ENCODE measurements at places on chromosomes 7 and 10. TPM values are rescaled to one million over a fixed set of nuclear protein-coding genes. Genes with fewer than 3 reads are reported as not detected.

PGAM1 gene
- total RNA-seq: 65.8 TPM

HTR5A gene
- total RNA-seq: not detected

HILPDA gene
- 4.5 TPM for total RNA-seq

RGR gene
- total RNA-seq: not detected

CPN1 gene
- total RNA-seq: not detected

- no peak overlapping the region for H3K27ac ChIP-seq
- H3K36me3 ChIP-seq: no peaks in the 10 kb centered on the region
- H3K4me3 ChIP-seq: peak overlapping the region; percentile 67
- peaks cover 20% of the 10 kb centered on the region for H3K4me1 ChIP-seq
Observed at GRCh38 chr7:102288285-102288930, 1.7 kb downstream of the SH2B2 start.

DNA sequence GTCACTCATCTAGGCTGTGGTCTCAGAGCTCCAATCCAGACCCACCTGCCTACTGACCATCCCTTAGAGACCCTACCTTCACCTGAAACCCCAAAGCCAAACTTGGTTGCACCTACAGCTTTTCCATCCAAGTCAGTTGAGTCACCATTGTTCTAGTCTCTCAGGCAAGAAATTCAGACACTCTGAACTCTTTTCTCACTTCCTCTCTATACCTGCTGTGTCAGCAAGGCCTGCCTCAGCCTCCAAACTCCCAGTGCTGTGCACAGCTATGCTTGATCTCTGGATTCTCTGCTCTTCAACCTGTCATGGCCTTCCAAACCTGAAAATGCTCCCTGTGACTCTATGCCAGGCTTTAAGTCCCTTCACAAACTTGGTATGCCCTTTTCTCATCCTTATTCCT lies 47.4 kb upstream of the MTURN start:
- no peaks in the 10 kb centered on the region for H3K4me1 ChIP-seq
- no peak overlapping the region for H3K4me3 ChIP-seq
- no peak for DNase-seq
- no peaks in the 10 kb centered on the region for H3K36me3 ChIP-seq

DNA sequence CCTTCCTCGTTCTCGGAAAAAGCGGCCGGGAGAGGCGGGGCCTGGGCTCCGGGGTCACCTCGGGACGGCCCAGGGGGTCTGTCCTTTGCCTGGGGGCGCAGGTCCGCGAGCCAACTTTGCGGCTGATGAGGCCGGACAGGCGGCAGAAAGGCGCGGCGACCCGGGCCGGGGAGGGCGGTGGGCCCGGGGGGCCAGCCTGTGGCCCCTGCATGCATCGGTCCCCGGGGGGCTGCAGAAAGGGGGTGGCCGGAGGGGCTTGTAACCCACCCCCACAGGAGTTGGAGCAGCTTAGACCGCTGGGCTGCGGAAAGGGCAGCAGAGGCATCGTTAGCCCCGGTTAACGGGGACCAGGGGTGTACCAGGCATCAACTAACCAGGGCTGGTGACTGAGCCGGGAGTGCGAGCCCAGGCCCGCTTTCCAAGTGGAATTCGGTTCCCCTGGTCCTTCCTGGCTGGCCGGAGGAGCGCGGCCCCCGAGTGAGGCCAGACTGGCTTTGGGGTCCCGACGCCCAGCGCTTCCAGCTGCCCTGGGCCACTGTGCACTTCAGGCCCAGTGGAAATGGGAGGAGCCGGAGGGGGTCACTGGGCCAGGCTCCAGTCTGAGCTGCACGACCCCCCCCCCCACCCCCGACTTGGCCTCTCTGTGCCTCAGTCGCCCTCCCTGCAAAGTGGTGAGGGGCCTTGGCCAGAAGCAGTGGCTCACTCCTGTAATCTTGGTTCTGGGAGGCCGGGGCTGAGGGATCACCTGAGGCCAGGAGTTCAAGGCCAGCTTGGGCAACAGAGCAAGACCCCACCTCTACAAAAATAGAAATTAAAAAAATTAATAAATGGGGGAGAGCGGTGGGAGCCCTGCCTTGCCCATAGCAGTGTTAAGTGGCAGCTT lies 919 bp downstream of the SLC29A4 start:
- no peaks in the 10 kb centered on the region for H3K36me3 ChIP-seq
- no peak for DNase-seq
- H3K4me3 ChIP-seq: no peak overlapping the region

GRCh38 chr10:66786709-66787108 lies 139.1 kb upstream of the LRRTM3 start:
- no peak overlapping the region for H3K4me3 ChIP-seq
- no peak for DNase-seq
- no peak overlapping the region for H3K27ac ChIP-seq
- H3K27me3 ChIP-seq: no peaks in the 10 kb centered on the region
